Muscle of leg (tissue), 16 donors: ENCODE measurements at places on chromosomes 7 and 10.

DNA sequence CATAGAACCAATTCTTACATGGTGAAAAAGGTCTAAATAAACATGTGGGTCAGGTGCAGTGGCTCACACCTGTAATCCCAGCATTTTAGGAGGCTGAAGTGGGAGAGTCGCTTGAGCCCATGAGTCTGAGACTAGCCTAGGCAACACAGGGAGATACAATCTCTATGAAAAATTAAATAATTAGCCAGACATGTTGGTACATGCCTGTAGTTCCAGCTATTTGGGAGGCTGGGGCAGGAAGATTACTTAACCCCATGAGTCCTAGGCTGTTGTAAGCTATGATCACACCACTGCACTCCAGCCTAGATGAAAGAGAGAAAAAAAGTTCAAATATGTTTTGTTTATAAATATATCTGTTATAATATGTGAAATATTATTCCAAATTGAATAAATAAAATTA lies 643.6 kb downstream of the IPMK start:
- no peak for DNase-seq

GRCh38 chr10:122138831-122139625 lies 132.1 kb upstream of the BTBD16 start:
- peak; percentile 25 for DNase-seq

GRCh38 chr10:75263806-75264205 lies 28.0 kb upstream of the COMTD1 start:
- no peak for DNase-seq

DNA sequence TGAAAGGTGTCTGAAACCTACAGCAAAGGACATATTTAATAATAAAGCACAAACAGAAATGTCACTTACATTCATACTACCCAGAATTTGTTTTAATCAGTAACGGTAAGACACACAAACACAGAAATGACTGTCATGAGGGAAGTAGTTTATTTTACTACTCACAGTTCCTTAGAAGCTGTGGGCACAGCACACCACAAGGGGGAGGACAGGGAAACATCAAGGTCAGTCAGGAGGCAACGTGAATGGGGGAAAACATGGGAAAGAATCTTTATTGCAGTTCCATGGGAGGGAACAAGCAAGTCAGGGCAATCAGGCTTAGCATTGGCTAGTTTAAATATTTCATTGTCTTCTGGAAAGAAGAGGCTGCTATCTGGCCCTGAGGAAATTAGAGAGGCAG lies 123.8 kb upstream of the PDSS1 start:
- no peak for DNase-seq

DNA sequence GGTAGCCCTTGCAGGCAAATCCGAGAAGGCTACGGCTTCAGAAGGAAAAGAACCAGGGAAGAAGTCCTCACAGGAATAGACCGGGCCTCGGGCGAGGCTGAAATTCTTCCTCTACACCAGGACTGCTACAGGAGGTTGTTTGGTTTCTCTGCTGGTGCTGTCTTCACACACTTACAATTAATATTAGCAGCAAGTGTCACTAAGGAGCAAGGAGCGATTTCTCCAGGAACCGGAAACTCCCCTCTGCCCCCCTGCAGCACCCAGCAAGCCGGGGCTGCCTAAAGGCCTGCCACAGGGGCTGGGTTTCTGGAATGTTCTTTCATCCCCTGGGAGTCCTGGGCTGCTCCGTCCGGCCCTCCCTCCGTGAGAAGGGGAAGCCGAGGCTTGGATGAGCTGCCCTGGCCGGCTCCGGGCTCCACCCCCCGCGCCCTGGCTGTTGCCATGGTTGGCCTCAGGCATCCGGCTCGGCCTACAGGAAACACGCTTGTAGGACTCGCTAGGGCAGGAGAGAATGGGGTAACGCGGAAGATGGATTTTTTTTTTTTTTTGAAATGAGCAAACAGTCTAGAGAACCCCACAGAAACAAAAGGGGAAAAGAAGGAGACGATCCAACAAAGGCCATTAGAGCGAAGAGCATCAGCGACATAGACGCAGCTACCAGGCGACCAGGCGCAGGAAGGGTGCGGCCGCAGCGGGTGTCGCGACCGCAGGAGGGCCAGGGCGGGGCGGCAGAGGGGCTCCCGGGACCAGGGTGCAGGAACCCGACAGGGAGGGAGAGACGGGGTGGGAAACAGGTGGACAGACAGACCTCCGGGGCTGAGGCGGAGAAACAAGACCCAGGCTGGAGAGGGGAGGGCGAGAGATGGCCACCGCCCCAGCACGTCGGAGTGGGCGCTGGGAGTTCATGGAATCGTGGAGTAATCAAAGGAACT lies 33.0 kb downstream of the EN2 start:
- DNase-seq, result peak; percentile 33

GRCh38 chr7:130436253-130436652 lies 4.6 kb downstream of the CEP41 start:
- DNase-seq, result no peak

- DNase-seq, result peak; percentile 40
Observed at GRCh38 chr7:2956526-2957368, 86.9 kb downstream of the CARD11 start.

DNA sequence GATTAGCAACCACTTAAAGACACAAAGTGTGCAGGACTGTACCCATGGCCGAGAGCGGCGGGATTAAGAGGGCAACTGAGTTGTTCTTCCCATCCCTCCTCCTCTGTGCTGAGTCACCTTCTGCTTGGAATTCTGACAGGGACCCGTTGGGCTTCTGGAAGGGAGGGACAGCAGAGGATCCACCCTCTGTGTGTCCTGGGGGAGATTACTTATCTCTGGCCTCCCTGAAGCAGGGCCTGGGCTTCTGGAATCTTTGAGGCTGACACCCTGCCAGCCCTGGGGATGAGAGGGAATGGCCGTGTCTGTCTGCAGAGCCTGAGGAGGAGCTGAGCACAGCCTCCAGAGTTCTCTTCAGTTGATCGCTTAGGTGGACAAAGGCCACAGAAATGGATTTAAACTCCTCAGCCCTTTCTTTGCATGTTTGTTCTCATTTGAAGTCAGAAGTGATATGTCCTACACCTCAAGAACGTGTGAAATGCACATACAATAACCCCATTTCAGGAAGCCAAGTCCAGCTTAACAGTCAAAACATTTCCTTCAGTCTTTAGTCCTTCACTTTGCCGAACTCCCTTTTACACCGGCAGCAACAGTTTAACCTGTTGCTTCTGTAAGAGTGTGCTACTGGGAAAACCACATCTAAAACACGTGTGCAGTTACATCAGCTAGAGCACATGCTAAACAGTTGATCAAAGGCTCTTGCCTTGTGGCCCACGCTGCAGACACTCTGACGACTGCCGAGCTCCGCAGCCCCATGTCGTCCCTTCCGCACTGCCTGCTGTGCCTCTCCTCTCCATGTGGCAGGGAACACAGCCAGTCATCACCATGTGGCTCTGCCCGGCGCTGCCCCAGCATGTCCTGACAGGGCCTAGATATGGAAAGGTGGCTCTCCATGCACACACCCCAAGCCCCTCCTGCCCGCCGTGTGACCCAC lies 55.7 kb downstream of the IKZF1 start:
- no peak for DNase-seq

DNA sequence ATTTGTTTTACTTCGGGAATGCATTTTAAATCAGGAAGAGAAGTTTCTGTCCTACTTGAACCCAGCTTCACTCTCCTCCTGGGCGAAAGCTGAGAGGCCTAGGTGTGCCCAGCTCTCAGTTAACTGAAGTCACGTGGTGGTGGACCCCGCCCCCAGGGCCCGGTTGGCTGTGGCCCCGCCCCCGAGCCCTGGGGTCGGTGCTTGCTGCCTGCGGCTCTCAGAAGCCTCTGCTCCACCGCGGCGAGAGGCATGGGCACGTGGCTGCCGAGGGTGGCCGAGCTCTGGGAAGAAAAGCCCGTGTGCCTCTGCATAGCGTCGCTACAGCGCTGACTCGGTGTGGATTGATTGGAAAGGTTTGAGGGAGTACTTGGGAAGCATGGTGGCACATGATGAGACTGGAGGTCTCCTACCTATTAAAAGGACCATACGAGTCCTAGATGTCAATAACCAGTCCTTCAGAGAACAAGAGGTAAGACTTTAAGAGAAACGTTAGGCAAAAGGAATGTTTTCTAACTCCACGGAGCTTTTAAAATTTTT lies 34.1 kb downstream of the NET1 start:
- peak; percentile 95 for DNase-seq

GRCh38 chr10:58817201-58817846 lies 304.7 kb downstream of the BICC1 start:
- peak; percentile 65 for DNase-seq

DNA sequence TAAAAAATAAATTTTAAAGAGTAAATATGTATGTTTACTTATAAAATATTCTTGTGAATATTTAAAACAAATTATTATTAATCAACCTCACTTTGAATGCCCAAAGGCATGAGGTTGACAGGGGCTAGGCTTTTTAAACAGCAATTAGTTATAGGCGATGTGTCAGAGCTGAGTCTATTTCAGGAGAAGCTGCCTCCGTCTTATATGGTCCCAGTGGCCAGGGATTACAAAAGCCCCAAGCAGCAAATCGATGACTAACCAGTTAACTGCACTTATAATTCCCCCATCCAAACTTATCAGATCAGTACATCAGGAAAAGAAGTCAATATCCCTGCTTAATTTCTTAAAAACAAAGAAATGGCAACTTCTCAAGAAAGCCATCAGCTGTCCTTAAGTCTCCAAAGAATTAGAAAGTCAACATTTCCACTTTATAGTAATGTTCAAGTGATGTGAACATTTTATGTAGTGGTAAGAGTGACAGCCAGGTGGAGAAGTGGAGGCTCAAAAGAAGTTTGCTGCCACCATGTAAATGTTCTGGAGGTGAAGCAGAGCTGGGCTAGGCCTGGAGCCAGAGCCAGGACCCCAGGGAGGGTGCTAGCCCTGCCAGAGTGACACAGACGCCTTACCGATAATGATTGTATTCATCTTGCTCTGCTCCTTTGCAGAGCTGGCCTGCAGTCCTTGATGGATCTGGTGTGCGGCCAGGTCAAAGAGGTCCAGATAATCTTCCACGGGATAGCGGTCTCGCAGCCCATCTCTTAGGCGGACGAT lies 51.5 kb downstream of the CHST15 start:
- DNase-seq, result no peak

DNA sequence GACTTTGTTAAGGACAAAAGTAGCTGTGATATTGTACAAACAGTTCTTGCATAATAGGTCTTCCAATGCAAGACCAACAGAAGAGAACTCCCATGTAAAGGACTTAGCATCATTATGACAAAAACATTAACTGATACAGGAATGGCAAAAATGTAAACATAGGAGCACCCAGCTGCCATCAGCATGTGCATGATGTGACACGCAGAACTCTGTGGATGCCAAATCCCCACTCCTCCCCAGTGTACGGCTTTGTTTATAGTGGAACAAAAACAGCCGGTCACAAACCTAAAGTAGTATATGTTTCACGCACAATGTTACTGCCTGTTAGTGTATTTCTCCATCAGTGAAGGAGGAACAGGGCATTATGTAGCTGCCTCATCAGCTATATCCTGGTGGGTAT lies 316.0 kb upstream of the AOAH start:
- peak; percentile 14 for DNase-seq
